ENCODE measurements at places on chromosomes 2 and 18.

DNA sequence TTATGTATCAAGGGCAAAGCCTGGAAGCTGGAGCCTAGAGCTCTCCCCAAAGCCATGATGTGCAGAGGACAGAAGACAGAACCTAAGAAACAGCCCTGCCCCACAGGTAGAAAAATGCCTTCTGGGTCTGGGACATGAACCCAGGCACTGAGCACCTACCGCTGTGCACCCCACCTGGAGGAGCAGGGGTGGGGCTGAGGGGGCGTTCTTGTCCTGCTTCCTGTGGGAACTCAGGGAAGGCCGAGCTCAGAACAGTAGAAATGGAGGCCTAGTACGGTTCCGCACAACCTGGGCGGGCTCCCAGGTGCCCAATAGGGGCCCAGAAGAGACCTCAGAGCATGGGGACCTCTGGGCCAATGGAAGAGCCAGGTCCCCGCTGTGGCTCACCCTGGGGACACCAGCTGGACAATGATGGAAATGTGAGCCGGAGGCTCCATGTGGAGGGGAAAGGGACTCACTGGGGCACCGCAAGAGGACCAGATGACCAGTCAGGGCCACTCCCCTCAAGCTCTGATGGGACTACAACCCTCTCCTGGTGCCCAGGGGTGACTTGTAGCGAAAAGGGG is 3.2 kb downstream of the CRACDL start:
- DNase-seq, result no peak

DNA sequence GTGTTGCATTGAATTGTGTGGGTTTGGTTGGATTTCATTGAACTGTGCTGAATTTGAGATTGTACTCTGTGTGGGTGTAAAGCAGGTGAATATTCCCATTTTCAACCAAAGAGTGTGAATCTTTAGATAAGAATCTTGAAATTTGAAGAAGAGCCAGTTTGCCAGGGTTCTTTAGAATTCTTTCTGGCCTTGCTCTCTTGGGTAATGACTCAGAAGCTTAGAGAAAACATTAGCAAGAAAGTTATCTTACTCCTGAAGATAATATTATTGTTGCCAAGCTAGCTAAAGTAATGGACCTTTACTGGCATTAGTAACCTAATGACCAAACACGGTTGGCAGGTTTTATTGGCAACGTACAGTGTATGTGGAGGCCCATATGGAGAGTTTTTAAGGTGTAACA is 46.4 kb upstream of the SIX3 start:
- no peak for DNase-seq

- no peak for DNase-seq
Measured at GRCh38 chr2:239167766-239168444, 232.9 kb downstream of the HDAC4 start.

GRCh38 chr2:118013221-118013723 is 598 bp downstream of the CCDC93 start:
- peak; percentile 4 for DNase-seq

DNA sequence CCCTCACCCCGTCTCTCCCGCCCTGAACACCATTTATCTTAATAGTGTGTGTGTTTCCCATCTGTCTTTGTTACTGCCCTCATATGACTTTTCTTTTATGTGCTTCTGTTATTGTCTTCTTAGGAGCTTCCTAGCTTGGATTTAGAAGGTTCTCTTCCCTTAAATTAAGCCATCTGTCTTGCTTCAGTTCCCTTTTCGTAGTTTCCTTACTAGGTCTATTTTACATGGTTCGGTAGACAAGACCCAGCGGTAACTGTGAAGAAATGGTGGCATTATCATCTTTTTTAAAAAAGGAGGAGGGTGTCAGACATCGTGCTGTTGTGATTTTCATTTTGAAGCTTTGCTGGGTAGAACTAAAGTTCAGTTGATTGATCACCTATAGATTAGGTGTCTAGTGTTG is 10.3 kb downstream of the NCK2 start:
- no peak for DNase-seq

DNA sequence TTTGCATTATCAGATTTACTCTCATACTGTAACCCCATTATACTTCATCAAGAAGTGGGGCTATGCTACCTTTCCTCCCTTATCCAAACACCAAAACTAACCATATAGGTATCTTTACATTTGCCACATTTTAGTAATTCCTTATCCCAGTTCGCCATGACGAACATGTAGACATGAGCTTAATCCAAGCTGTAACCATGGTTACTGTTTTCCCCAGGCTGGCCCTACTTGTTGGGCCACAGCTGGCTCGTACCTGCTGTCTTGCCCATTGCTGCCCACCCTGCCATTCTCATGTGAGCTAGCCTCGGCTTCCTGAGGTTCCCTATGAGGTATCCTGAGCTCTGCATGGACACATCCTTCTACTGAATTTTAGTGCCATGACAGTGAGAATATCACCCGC is 117.7 kb downstream of the PARD3B start:
- no peak for DNase-seq

- no peak for DNase-seq
Measured at GRCh38 chr2:157726946-157727345, 98.3 kb upstream of the ACVR1C start.

DNA sequence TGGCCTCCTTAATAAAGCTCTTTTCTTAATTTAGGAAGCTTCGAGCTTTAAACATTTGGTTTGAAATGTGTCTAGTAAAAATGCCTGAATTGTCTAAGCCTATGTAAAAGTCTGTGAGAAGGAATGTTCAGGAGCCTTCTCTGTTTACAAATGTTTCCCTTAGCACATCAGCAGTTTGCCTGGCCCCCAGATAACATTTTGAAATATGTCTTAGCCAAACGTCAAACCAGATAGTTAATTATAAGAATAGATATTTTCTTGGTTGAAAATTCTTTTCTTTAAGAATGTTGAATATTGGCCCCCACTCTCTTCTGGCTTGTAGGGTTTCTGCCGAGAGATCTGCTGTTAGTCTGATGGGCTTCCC is 498.6 kb downstream of the CCDC85A start:
- DNase-seq, result no peak

Data from stimulated activated CD4-positive, alpha-beta T cell treated with anti-CD3 and anti-CD28 coated beads, Interleukin-12 subunit alpha, Interleukin-12 subunit beta, amount 100 ng/mL, for 24 hours (primary cell).